ENCODE measurements at places on chromosomes 11 and 22.

DNA sequence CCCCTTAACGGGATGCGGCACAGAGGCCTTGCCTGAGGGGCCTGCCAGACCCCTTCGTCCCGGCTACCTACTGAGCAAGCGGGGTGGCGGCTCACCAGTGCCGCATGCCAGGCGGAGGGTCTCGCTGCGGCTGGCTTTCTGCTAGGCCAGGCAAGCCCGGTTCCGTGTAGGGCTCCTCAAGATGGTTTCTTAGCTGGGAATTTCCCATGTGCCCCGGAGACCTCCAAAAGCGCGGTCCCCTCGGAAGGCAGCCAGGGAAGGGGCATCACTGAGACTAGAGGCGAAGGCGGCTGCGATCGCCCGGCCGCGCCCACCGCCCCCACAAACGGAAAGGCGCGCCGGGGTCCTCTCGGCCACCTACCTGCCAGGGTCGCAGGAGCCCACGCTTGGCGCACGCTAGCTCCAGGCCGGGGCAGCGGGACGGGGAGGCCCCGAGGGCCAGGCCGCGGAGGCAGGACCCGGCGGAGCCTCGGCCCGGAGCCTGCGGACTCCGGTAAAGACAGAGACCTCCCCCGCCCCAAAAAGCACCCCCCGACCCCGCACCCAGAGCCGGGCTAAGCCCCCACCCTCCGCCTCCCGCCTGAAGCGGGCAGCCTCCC lies 23.8 kb downstream of the MICAL3 start:
- DNase-seq, result no peak

GRCh38 chr11:17611503-17612220 lies 64.6 kb downstream of the OTOG start:
- no peak for DNase-seq

DNA sequence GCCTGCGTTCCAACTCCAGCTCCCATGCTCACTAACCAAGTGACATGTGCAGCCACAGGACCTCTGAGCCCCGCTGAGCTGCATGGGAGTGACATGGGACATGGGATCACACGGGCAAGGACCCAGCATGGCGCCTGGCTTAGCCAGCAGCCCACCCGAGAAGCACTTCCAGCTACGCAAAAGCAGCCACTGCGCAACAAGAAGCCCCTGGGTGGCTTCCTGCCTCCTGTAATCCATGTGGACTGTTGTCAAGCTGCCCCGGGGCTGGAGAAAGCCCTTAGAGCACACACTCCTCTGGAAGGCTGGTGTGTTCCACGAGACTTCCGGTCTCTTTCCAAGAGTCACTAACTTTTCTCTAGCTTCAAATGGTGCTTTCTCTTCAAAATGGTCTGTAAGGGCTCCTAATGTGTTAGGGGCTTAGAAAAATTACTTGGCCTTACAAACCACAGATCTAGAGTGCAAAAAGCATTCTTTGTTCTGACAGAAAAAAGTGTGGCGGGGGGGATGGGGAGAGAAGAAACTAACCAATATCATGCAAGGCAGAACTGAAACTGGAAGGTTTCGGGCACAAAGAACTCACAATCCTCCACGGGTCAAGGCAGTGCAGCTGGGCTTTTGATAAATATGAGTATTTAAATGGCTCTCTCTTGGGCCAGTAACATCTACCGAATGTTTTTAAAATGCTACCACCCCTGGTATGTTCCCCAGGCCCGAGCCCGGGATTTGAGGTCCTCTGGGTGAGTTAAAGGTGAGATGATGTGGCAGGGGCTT lies 5.5 kb downstream of the C11orf24 start:
- DNase-seq, result no peak

DNA sequence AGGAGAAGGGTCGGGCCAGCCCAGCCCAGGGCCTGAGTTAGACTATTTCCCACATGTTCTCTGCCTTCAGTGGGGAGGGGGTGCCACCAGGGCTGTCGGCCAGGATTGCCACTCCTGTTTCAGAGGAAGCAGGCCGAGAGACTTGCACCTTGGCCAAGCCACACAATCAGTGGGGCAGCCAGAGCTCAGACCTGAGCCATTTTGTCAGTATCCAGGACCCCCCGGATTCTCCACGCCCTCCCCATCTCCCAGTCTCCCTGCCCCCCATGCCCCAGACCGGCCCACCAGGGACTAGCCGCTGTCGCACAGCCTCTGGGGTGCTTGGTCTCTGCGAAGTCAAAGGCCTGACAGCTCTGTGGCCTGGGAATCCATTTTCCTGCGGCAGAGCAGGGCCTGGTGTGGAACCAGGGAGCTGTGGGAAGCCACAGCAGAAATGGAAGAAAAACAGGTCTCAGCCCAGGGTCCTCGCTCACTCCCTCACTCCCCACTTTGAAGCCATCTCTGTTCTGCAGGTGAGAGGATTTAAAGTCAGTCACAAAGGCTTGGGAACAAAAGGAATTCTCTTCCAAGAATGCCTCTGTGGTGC lies 25.5 kb upstream of the MGAT3 start:
- no peak for DNase-seq

DNA sequence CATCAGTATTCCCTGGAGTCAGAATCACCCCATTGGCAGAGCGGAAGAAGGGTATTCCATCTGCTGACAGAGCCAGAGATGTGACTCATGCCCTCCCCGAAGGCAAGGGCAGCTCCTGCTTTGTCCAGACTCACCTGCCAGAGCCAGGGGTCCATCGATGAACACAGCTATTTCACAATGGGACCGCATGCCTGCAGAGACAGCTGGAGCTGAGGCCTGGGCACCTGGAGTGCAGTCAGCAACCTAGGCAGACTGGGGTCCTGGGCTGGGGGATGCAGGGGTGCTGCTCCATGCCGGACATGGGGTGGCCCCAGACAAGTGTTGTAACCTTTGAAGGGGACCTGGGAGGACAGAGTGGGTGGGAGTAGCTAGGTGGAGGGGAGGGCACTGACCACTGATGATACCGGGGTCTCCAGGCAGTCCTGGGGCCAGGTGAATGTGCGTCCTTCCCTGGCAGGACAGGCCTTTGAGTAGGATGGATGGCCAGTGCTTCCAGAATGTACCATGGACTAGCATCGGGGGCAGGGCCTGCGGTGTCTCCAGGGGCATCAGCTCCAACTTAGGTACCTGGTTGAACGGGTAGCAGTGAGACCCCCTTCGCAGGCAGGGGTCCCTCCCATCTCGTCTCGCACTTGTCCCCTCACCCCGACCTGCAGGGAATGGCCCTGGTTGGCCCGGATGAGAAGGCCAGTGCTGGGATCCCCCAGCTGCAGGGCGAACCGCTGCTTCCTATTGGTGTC lies 1.7 kb downstream of the TRPT1 start:
- DNase-seq, result no peak

DNA sequence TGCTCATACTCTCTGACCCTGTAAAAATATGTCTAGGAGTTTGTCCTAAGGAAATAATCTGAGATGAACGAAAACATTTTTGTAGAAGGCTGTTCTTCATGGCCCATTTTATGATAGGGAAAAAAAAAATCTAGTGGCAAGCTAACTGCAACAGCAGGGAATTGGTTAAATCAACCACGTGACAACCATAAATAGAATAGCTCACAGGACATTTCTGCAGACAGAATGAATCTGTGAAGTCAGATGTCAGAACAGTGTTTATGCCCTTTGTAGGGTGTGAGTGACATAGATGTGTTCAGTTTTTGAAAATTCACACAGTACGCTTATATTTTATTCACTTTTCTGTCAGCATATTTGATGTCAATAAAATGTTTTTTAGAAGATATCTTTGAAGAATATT lies 16.1 kb downstream of the ARHGAP1 start:
- no peak for DNase-seq

DNA sequence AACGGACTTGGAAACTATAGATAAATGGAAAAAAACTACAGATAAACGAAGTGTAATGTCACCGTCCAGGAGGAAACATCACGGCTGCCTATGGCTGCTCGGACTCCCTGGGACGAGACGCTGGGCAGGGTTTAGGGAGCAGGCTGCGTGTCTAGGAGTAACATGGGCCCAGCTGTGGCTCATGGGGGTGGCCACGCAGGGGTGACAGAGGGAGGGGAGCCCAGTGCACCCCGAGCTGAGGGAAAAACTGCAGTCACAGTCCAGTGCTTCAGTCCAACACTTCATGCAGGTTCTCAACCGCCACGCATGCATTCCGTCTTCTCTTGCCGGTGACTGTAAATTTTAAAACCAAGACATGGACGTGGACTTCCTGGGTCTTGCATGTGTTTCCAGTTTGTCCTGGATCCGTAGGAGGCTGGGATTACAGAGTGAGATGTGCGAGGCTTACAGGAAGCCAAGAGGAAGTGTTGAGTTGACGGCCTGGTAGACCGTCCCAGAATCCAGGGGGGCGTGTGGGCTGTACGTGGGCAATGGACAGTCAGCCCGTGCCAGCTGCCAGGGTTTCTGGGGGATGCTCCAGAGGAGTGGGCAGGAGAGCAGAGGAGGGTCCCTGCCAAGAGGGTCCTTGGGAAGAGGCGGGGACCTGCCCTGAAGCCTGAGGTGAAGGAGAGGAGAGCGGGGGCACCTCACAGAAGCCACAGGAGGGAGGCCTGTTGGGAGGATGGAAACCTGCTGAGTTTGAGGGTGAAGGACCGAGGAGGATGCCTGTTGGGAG lies 691.4 kb downstream of the BRD1 start:
- no peak for DNase-seq

- no peak for DNase-seq
These were observed 3.9 kb downstream of the MYEOV start for GRCh38 chr11:69297787-69298266.

Data from kidney epithelial cell (primary cell).